ENCODE measurements at places on chromosomes 12 and 14.

- no peak for DNase-seq
Measured at GRCh38 chr14:27186048-27186447, 588.2 kb upstream of the NOVA1 start.

DNA sequence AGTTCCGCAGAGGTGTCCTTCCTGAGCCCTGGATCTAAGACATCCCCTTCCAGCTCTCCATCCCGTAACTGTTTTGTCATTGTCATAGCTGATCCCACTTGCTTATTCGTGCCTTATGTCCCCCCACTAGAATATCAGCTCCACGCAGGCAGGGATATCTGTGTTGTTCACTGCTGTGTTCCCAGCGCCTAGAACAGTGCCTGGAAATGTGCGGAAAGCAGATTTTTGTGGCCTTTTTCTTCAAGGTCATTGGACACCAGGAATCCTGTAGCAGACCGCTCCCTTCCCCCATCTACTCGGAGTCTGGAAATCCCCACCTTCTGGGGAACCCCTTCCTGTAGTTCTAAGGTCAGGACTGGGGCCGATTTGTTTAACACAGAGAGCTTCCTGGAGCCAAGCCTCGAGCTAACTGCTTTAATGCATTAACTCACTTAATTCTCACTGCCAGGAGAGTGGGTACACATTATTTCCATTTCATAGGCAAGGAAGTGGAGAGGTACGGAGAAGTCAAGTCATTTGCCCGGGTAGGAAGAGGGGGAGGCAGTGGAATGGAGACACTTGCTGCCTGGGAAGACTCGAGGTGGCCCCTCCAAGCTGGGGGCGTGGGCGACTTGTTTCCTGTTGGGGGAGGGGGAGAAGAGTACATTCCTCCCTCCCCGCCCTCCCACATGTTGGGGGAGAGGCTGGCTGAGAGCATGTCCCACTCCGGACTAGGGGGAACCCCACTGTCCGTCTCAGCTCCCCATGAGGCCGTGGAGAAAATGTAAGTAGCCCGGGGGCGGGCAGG is 1.2 kb upstream of the SH2B3 start:
- no peak for DNase-seq

DNA sequence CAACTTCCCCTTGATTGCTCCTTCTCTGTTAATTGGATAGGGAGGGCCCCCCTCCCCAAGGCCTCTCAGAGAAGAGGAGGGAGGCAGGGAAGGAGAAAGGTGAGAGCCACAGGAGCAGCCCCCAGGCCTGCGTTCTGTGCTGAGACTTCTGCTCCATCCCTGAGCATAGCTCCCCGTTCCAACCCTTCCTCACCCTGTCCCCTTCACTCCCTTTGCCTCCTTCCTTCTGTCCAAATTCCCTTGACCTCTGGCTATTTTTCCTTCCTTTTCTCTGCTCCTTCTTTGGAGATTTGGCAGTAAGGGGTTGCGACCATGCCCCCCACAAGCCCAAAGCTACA is 788 bp upstream of the ASIC1 start:
- DNase-seq, result no peak

- no peak for DNase-seq
Measured at GRCh38 chr14:39433452-39433813, 1.2 kb upstream of the FBXO33 start.

DNA sequence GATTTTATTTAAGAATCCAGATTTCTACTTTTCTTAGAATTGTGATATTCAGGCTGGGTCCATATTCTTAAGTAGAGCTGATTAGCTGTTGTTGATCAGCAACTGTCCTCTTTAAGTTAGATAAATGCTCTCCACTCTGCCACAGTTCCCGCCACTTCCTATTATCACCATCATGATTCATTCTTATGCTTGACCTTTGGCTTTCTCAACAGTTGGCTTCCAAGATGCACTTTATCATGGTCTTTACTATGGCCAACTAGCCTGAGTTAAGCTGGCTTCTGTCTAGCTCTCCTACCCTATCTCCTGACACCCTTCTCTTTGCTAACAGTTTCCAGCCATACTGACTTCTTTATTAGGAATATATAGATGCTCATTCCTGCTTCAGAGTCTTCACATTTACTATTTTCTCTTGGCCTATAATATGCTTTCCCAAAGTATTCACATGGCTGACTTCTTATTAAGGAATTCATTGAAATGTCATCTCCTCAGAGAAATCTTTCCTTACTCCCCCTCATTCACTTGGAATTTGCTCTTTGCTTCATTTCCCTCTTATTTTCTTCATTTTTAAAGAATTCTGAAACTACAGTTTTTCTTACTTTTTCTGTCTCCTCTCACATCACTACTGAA is 149.0 kb upstream of the IGF1 start:
- peak; percentile 19 for DNase-seq

DNA sequence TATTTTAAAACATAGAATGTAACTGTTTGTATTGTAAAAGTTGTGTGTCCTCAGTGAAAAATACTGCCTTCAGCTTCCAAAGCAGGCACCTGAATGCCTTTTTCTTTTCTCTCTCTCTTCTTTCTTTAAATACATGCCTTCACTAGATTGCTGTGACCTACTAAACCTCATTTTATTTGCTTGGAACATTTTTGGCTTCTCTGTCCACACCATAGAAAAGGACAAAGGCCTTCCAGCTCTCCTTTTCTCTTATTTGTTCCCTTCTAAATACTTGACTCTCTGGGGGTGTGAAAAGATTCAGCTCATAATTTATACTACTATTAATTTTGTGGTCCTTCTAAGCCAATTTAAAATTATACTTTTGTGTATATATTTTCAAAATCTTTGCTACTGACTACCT is 38.4 kb downstream of the PPM1A start:
- DNase-seq, result no peak

DNA sequence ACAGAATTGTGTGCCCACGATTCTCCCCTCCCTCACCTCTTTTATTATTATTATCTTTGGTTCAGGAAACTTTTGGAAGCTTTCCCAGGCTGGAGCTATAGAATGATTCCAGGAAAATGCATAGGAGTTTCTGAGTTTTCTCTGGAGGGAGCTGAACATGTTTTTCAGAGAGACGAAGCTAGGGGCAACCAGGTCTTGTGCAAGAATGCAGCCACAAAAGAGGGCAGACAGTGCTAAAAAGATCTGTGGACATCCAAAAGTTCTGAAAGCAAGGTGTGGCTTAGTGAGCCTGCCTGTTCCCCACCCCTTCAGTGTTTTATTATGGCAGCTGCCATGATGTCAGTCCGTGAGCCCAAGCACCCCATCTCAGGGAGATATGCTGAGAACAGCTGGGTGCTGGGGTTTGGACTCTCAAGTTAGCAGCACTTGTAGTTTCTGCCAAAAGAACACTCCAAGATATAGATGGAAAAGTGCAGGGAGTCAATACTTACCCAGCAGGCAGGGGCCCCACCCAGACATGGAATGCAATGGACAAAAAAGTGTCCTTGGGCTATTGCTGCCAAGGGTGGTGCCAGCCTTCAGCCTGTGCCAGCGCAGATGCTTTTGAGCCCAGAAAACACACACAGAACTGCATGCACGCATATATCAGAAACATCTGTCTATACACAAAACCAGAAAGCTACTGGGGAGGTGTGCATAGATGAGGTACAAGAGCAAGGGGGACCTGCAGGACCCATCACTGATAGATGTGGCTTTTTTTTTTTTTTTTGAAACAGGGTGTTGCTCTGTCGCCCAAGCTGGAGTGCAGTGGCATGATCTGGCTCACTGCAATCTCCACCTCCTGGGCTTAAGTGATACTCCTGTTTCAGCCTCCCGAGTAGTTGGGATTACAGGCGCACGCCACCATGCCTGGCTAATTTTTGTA is 17.0 kb upstream of the IRF2BPL start:
- DNase-seq, result no peak

- DNase-seq, result no peak
Measured at GRCh38 chr12:70196811-70197281, 46.4 kb upstream of the CNOT2 start.

- no peak for DNase-seq
Measured at GRCh38 chr12:127538316-127538715, 728.7 kb upstream of the TMEM132C start.

- peak; percentile 48 for DNase-seq
Measured at GRCh38 chr12:100576331-100577036, 3.0 kb downstream of the GAS2L3 start.

DNA sequence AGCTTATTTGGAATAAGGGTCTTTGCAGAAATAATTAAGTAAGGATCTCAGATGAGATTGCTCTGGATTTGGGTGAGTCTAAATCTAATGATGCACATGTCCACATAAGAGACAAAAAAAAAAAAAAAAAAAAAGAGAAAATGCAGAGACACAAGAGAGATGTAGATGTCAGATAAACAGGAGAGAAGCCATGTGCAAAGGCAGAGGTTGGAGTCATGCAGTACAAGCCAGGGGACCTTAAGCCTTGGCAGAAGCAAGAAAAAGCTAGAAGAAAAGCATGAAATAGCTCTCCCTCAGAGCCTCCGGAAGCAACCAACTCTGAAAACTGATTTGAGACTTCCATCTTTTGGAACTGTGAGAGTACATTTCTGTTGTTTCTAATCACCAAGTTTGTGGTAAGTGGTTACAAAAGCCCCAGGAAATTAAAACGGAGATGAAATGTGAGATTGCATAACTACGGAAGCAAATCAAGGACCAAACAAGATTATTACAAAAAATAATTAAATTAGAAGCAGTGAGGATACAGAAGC is 1304.0 kb upstream of the SEL1L start:
- no peak for DNase-seq

- peak; percentile 75 for DNase-seq
Measured at GRCh38 chr12:132356691-132357622, 27.6 kb upstream of the GALNT9 start.

GRCh38 chr14:102182936-102183619 is 43.4 kb downstream of the WDR20 start:
- DNase-seq, result no peak

- no peak for DNase-seq
Measured at GRCh38 chr14:34785223-34786006, 71.0 kb upstream of the CFL2 start.

GRCh38 chr12:79454338-79454843 is 236.4 kb downstream of the PAWR start:
- DNase-seq, result no peak

GRCh38 chr12:78914859-78915331 is 50.3 kb downstream of the SYT1 start:
- DNase-seq, result no peak

- DNase-seq, result peak; percentile 72
Measured at GRCh38 chr14:64232095-64232838, 61.9 kb downstream of the ESR2 start.

- no peak for DNase-seq
Measured at GRCh38 chr12:93875157-93875556, 198.0 kb downstream of the CRADD start.

DNA sequence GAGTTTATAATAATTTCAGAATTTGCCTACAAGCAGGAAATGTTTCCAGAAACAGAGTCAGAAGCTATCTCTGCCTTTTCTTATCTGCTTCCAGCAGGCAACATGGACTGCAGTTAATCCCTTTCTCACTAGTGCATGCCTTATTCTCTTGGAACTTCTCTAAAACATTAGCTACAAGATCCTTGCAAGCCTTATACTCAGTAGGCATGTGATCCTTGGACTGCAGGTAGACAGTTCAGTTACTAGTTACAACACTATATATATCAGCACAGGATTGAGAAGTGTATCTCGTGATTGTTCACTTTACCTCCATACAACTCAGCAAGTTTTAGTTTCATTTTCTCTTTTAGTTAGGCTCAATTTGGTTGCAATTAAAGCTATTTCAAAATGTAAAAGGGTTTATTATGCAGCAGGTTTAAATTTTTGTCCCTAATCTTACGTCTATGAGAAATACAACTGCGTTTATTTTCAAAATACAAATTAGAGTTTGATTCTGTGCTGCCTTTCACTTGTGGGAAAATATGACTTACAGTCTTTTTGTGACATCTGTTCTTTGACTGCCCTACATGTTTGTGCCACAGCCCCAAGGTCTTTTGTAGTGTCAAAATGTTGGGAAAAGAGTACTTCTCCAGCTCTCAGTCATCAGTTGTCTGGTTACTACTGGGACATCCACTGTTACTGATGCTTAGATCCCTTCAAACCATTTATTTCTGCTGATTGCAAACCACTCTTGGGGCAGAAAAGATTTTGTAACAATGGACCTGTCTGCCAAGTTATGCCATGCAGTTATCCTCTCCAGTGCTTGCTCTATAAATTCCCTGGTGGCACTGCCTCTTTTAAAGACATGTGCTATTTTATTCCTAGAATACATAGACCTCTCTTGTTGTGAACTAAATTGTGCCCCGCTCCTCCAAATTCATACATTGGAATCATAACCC is 709.0 kb upstream of the FOXG1 start:
- DNase-seq, result peak; percentile 1

GRCh38 chr12:104413330-104413729 is 43.4 kb upstream of the CHST11 start:
- DNase-seq, result no peak

DNA sequence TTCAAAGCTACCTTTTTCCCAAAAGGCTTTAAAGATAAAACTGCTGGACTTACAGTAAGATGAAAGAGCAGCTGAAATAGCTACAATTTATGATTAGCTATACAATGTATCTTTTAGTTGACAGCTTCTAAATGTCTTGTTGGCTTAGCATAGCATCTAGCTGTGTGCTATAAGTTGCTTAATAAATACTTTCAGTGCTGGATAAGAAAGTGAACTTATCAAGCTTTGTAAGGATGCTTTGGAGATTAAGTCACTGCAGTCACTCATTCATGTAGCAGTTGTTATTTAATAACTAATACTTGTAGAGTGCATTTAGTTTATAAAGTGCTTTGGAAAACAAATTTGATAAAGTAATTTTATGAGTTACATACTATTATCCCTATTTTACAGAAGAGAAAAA is 14.6 kb downstream of the CFAP54 start:
- DNase-seq, result no peak

DNA sequence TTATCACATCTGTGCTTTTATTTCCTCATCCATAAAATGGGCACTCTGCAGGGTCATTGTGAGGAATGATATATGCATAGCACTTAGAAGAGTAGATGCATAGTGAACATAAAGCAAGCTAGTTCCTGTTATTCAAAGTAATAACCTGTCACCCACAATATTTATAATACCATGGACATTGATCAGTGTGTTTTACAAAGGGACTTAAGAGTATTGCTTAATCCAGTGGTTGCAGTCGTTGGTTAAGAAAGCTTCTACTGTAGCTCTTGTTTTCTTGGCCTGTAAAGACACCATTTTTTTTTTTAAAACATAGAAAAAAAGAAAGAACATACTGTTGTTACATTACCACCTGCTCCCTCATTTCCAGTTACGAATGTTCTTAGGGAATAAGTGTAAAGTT is 13.1 kb downstream of the METAP2 start:
- DNase-seq, result no peak
